ENCODE measurements at places on chromosomes 12 and 14. TPM values are rescaled to one million over a fixed set of nuclear protein-coding genes. Genes with fewer than 3 reads are reported as not detected.

GRCh38 chr14:59427653-59428580, 37.3 kb downstream of the GPR135 start:
- no peak for DNase-seq

The LALBA gene
- not detected for polyA plus RNA-seq

DNA sequence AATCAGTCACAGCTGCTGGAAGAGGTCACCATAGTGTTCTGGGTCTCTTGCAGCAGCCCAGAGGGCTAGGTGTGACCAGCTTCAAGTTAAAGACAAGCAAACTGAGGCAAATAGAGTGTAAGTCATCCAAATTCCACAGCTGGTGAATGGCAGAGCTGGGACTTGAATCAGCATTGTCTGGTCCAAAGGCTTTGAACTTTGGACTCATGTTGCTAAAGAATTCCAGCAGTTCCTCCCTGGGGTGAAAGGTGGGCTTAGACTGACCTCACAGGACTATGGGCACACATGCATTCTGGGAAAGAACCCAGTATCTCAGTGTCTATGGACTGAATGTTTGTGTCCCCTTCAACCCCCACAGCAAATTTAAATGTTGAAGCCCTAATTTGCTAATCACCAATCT, 54.8 kb downstream of the TUNAR start:
- no peak for DNase-seq

The ASCL1 gene
- polyA plus RNA-seq = not detected

The ZNF219 gene
- polyA plus RNA-seq = 12.6 TPM

DNA sequence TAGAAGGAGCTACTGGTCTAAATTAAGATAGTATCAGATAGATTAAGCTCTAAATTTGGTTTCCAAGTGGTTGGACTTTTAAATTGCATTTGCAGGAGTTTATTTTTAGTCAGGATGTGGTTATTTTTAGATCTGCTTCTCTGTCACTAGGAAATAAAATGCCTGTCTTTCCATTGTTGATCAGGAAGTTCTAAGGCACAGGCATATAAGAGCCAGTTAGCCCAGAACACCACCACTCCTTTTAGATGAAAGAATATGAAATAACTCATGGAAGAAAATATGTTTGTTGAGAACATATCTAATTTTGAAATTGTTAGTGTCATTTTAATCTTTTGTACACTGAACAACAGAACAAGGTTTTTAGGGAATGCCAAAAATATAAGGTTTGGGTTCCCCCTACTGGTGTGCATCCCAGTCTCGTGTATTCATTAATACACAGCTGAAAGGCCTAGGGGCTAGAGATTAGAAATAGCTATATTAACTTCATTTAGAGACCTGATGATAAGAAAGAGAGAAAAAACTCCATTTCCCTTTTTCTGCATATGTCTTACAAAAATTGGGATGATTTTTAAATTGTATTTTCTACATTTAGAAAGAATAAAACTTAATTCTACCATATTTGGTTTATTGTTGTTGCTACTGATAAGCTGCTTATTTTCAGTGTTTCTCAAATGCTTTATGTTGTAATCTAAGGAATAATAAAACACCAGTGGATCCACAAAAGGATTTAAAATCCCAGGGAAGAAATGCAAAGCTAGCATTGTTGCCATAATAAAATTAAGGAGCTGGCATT, 67.2 kb downstream of the RIC8B start:
- no peak for DNase-seq

DNA sequence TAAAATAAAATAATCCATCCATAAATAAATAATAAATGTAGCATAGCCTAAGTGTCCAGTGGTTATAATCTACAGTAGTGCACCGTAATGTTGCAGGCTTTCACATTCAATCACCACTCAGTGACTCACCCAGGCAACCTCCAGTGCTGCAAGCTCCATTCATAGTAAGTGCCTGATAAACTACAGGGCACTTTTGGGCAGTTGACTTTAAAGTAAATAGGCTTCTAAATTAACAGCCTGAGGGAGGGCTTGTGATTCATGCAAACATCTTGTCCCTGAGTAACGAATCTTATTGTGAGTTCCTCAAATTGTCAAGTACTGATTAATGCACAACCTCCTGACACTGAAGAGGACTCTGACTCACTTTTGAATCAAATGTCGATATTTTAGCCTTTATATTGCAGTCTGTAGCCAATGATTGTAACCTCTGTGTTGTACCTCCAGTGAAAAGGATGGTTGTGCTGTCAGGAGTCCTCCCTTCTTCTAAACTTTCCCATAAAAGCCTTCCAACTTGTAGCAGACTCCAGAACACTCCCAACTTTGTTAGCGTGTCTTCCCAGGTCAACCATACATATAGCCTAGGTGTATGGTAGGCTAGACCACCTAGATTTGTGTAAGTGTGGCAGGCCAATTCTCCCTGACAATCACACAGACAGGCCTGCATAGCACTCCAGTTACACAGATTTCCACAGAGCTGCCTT, 55.0 kb upstream of the BICD1 start:
- peak; percentile 30 for DNase-seq

GRCh38 chr12:100359822-100360221, 2.9 kb downstream of the SLC17A8 start:
- peak; percentile 45 for DNase-seq

- no peak for DNase-seq
Measured at GRCh38 chr14:94458558-94459205, 6.1 kb upstream of the SERPINA11 start.

DNA sequence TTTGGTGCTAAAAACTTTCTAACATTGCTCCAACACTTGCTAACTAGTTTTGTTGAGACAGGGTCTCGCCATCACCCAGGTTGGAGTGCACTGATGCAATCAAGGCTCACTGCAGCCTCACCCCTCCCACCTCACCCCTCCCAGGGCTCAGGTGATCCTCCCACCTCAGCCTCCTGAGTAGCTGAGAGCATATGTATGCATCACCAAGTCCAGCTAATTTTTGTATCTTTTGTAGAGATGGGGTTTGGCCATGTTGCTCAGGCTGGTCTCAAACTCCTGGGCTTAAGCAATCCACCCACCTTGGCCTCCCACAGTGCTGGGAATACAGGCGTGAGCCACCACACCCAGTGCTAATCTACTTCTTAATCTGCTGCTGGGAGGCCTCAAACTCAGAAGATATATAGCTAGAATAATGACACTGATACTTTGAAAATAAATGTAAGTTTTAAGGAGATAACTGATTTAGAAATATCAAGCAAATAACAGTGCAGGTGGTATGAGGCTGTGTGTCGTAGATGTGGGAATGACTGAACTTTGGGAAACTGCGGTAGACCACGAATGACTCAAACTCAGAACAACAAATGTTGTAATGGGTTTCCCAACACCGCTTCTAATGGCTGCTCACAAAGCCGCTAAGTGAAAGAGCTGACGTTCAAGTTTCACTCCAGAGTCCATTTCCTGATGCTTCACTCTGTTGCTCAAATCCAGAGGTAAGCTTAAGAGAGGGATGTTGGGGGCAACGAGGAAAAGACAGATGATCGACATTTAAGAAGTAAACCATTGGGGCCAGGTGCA, 10.0 kb downstream of the TMCC3 start:
- no peak for DNase-seq

The TMEM253 gene
- 0.43 TPM for polyA plus RNA-seq

The CCDC88C gene
- 6.6 TPM for polyA plus RNA-seq

The GARIN6 gene
- not detected for polyA plus RNA-seq

- DNase-seq = peak; percentile 27
Measured at GRCh38 chr12:47302111-47302671, 222.4 kb upstream of the AMIGO2 start.

DNA sequence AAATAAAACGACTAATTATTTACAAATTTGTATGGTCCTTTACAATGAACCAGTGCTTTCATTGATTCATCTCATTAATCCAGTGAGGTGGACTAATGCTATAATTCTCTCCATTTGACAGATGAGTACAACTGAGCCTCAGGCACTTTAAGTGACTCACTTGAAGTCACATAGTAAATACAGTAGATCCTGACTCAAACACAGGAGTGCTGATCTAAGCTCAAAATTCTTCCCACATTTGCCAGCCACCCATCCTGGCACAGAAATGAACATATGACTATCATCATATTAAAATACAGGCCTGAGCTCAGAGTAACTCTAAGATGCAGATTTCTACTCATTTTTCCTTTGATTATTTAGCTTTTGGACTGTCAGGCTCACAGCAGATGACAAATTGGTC, 30.6 kb downstream of the SLC16A7 start:
- no peak for DNase-seq

The KRT77 gene
- not detected for polyA plus RNA-seq

DNA sequence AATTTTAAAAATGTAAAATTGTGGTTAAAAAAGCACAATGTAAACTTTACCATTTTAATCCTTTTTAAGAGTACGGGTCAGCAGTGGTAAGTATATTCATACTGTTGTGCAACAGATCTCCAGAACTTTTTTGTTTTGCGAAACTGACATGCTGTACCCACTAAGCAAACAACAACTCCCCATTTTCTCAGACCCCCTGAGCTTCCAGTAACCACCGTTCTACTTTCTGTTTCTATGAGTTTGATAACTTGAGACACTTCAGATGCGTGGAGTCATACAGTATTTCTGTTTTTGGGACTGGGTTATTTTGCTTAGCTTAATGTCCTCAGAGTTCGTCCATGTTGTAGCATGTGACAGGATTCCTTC, 38.0 kb downstream of the CHST11 start:
- no peak for DNase-seq

The BBOF1 gene
- 7.6 TPM for polyA plus RNA-seq

DNA sequence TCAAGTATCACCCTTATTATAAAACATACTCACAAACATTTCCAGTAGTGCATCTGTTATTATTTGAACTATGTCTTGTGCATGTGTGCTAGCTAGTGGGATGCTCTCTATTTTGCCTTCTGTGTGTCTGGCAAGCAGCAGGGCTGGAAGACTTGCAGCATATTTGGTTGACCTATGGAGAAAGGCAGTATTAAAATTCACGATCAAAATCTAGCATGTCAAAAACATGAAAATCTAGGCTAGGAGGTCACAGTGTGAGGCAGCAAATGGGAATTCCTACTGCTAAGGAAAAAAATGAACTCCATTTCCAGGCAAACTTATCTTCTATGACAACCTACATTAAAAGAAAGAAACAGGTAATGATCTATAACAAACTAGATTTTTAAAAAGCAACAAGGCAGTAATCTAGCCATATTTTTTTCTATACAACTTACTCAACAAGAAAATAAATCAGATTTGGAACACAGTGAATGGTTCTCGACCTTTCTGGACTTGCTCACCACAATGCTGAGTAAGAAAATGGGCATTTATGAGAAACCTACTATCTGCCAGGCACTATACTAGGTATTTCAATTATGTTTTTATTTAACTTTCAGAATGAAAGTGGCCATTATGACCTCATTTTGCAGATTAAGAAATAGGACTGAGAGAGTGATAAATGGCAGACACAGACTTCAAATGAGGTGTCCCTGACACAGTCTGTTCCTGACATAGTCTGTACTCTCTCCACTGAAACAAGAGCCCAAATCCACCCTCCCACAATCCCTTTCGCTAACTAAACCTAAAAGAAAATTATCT, 96.8 kb downstream of the TXNDC16 start:
- DNase-seq = no peak

DNA sequence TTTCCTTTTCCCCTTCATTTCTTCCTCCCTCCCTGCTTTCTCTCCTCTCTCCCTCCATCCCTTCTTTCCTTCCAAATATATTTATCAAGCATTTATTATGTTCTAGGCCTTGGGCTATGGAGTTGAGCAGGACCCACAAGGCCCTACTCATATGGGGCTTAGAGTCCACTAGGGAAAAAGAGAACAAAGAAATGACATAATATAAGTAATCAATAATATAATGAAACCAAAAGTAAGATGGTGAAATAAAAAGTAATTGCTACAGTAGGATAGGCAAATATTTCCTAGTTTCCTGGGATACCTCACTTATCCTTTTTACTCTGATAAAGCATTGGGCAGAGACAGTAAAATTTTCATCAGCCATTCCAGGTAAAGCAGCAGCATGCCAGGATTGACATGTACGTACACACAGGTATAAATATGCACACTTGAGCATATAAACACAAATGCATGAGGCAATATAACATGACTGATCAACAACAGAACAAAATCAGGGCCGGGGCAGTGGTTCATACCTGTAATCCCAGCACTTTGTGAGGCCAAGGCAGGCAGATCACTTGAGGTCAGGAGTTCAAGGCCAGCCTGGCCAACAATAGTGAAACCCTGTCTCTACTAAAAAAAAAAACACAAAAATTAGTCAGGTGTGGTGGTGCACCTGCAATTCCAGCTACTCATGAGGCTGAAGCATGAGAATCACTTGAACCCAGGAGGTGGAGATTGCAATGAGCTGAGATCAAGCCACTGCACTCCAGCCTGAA, 35.5 kb upstream of the CSRP2 start:
- DNase-seq = no peak

GRCh38 chr12:48671231-48671856, 10.7 kb downstream of the KANSL2 start:
- no peak for DNase-seq

GRCh38 chr12:80720516-80720915, 3.8 kb downstream of the MYF5 start:
- DNase-seq = no peak

The KCNC2 gene
- not detected for polyA plus RNA-seq

The ADAMTS20 gene
- not detected for polyA plus RNA-seq

DNA sequence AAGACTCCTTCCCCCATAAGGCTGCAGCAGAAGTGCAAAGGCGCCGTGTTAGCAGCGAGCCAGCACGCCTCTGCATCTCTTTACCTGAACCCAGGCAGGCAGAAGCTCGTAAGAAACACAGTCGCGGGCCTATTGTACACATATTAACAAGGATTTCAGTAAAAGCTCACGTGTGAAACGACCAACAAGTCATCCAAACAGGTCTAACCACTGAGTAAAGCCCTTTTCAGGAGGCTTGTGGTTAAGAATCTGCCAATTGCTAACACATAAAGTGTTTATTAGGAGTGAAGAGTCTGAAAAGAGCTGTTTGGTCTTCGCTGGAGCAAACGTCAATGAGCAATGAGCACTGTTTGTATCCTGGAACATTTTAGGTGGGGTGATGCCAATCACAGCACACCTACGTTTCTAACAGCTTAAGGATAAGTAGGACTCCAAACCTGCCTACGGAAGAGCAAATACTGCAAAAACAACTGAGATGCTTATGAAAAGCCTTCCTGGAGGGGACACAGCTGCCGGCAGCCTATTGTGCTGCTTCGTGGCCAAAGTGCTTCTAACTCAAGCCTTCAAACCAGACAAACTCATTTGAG, 43.1 kb downstream of the PRKAB1 start:
- DNase-seq = peak; percentile 62

- peak; percentile 84 for DNase-seq
Measured at GRCh38 chr14:81436296-81437138, 36.4 kb upstream of the STON2 start.

DNA sequence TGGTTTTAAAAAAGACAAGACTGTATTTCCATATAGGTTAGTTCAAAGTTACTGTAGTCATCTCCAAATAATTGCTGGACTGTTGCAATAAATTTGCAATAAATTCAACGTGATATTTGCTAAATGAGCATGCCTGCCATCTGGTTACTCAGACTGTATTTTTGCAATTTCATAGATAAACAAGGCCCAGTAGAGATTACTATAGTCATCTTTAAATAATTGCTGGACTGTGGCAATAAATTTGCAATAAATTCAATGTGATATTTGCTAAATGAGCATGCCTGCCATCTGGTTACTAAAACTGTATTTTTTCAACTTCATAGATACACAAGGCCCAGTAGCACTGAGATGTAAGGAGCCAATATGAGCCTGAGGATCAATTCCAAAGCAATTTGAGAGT, 5.6 kb downstream of the NTN4 start:
- DNase-seq = no peak

The VRTN gene
- not detected for polyA plus RNA-seq

- peak; percentile 60 for DNase-seq
Measured at GRCh38 chr14:60654334-60654821, 5.1 kb upstream of the SIX1 start.

Measured in kidney (tissue), 22 donors.